Stimulated activated CD4-positive, alpha-beta T cell treated with anti-CD3 and anti-CD28 coated beads, Interleukin-1b, Interleukin-23, amount 100 ng/mL, for 4 hours (primary cell): ENCODE measurements at places on chromosomes 16 and 17.

GRCh38 chr16:57098188-57098841 lies 5.9 kb downstream of the CPNE2 start:
- no peak for DNase-seq

DNA sequence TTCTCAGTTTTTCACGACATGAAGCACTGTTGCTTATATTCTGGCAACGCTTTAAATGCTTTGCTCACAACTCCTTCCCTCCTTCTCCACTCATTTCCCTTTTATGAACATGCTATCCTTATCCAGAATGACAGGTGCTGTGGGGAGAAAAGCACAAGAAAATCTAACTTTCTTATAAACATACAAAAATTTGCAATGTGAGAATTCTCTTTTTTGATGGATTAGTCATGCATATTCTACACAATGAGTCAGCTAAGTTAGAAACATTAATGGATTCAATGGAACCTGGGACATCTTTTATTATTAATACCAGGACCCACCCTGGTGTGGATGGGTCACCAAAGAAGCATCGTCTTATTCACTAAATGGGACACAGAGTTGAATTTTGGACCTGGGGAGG lies 234.6 kb upstream of the CDH5 start:
- DNase-seq, result no peak

DNA sequence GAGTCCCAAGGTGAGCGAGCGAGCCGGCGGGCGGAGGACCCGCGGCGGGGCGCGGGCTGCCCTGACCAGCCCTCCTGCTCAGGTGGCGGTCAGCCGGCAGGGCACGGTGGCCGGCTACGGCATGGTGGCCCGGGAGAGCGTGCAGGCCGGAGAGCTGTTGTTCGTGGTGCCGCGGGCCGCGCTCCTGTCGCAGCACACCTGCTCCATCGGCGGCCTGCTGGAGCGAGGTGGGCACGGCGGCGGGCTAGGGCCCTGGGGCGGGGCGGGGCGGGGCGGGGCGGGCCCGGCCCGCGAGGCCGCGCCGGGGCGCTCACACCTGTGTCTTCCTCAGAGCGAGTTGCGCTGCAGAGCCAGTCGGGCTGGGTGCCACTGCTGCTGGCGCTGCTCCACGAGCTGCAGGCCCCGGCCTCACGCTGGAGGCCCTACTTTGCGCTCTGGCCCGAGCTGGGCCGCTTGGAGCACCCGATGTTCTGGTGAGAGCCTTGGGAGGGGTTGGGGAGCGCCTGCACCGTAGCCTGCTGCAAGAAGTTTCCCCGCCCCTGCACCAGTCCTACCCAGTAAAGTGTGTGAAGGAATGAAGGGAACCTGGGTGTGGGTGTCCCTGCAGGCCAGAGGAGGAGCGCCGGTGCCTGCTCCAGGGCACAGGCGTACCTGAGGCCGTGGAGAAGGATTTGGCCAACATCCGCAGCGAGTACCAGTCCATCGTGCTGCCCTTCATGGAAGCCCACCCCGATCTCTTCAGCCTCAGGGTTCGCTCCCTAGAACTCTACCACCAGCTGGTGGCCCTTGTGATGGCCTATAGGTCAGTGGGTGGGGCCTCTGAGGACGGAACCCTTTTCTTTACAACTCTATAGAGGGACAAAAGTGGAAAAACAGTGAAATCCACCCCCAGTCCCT lies 802 bp downstream of the SETD6 start:
- peak; percentile 49 for DNase-seq

GRCh38 chr17:40056379-40057015 lies 2.3 kb upstream of the MED24 start:
- DNase-seq, result no peak

- DNase-seq, result peak; percentile 13
Measured at GRCh38 chr16:87344931-87345631, 27.9 kb upstream of the C16orf95 start.

DNA sequence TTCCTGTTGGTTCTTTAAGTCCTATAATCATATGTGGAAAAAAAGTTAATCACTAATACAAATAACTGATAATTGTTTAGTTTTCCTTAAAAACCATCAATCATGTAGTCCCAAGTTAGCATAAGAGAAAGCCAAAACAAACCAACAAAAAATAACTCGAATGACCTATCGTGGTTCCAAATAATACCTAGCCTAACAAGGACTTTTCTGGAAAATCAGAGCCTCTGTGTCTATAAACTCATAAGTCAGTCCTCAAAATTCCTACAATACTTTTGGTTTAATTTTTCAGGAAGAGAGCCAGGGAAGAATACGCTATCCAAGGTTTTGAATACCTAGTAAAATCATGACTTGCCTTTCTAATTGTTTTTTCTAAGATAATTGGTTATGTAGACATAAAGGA lies 975.3 kb upstream of the SOX9 start:
- DNase-seq, result no peak

DNA sequence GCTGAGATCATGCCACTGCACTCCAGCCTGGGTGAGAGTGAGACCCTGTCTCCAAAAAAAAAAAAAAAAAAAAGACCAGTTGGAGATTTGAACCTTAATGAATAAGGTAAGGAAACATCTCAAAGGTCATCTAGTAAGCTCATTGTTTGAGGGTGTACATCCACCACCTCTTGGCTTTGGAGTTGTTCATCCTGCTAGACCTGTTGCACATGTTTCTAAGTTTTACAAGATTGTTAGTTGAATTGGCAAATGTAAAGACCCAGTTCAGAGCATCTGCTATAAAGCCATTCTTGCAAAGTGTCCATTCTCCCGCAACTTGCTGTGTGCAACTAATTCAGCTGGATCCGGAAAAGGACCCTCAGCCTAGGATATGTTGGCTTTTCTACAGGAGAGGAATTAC lies 1.5 kb downstream of the PSMD7 start:
- DNase-seq, result no peak

DNA sequence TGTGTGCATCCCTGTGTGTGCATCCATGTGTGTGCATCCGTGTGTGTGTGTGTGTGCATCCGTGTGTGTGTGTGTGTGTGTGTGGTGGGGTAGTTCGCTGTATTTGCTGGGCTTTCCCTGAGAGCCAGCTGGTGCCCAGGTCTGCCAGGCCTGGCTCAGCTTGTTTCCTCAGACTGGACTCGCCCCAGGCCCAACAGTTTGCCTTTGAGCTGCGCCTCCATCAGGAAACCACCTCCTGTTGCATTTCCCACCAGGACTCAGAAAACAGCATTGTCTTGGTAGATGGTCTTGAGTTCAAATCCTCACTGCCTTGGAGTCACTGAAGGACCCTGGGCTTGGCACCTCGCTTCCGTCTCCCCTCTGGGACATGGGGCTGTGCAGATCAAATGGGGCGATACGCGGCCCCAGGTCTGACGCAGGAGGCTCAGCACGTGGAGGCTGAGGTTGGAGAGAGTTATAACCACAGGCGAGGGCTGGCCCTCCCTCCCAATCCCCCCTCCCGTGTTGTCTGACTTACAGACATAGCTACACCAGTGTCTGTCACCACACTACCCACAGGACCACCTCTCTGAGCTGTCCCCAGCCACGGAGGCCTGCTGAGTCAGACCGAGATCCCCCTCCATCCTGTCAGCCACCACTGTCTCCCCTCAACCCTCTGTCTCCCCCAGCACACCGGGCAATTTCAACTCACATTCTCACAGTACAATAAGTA lies 4.7 kb downstream of the ITGAE start:
- peak; percentile 9 for DNase-seq

DNA sequence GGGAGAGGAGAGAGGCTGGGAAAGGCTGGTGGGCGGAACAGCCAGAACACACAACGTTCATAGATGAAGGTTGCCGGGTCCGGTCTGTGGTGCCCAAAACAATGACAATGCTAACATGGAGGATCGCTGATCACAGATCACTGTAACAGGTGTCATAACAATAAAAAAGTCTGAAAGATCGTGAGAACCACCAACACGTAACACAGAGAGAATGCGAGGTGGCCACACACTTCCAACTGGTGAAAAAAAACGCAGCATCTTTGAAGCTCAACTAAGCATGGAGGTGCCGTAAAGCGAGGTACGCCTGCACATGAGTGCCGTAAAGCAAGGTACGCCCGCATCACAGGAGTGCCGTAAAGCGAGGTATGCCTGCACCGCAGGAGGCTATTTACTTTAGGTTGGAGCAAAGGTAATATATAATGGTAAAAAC lies 42.3 kb downstream of the ABR start:
- DNase-seq, result no peak

DNA sequence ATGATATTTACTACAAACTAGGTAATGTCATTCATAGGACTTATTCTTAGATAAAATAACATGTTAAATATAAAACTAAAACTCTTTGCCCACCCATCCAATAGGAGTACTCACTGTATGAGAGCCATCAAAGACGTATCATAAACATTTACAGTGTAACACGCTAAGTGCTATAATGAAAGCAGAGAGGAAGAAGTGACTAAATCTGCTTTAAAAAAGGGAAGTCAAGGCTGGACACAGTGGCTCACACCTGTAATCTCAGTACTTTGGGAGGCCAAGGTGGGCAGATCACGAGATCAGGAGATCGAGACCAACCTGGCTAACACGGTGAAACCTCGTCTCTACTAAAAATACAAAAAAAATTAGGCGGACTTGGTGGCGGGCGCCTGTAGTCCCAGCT lies 32.4 kb downstream of the SPAG9 start:
- DNase-seq, result no peak

GRCh38 chr16:714558-715476 lies at the start of gene METRN:
Gene METRN (plus strand): TSS chr16:715118. CDS start chr16:715290, 172 bp downstream.
- DNase-seq, result peak; percentile 97

DNA sequence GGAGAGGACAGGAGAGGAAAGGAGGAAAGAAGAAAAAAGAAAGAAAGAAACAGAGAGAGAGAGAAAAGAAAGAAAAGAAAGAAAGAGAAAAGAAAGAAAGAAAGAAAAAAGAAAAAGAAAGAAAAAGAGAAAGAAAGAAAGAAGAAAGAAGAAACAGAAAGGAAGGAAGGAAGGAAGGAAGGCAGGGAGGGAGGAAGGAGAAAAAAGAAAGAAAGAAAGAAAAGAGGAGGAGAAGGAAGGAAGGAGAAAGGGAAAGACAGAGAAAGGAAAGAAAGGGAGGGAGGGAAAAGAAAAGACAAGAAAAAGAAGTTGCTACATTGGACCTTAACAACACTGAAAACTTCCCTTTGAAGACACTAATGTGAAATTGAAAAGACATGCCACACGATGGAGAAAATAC lies 56.6 kb upstream of the CCL2 start:
- DNase-seq, result no peak

- no peak for DNase-seq
Measured at GRCh38 chr16:53809088-53809932, 105.4 kb downstream of the FTO start.

GRCh38 chr16:70483426-70483825 lies 29.0 kb downstream of the FCSK start:
- no peak for DNase-seq

DNA sequence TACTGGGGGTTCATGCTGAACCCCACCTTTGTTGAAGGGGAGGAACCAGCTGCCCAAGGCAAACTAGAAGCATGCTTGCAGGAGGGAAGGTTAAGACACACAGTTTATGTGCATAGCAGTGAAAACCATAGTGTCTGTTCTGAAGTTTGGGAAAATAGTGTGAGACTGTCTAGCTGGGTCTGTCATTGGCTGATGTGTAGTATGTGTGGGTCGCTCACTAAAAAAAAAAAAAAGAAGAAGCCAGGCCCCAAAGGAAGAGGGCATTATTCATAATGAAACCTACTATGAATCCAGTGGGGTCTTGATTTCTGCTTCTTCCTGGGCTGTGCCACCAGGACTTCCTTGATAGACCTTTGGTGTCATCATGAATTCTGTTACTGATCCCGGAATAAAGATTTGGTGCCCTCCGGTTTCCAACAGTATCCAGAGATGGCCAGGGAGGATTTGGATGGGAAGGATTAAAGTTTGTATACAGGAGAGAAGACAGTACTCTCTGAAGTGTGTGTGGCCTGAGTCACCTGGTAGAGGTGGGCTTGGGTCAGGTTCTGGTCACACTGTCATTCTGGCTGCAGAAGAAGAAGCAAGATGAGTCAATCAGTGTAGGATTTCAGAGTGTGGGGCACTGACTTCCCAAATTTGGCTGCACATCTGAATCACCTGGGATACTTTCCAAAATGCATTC lies 220.3 kb downstream of the PRKCA start:
- DNase-seq, result no peak

DNA sequence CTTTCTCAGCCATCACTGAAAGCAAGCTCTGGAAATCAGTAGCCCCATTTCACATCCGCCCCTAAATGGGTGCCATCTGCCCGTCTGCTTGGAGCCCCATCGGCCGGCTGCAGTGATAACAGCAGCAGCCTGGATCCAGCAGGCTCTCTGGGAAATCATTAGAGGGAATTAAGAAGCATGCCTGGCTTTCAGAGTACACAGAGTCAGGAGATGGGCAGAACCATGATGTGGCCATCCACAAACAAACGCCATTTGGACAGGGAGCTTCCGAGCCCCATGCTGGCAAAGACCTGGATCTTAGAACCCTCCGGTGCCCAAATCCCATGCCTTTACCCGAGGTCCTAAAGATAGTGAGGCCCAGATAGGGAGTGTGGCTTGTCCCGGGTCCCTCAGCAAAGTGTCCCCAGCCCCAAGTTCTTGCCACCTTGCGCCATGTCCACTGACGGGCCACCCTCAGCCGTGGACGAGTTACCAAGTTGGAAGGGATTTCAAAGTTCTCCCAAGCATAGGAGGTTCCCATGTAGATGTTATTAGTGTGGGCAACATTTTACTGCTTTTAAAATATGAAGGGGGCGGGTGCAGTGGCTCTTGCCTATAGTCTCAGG lies 1.0 kb upstream of the LITAF start:
- DNase-seq, result no peak

DNA sequence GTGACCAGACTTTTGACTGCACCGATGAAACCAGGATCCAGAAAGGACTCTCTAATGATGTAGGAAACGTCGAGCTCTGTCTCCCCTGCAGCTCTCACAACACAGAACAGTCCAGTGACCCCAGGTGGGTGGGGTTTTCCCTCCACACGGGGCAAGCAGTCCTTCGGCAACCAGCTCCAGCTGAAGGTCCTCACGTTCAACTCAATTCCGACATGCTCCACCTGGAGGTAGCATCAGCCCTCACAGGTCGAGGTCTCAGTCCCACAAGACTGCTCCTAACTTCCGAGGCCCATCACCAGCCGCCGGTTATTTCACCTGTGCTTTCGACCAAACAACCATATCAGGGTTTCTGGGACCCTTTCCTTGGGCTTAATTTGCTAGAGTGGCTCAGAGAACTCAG lies 28.2 kb downstream of the ITGAE start:
- no peak for DNase-seq

GRCh38 chr16:31064882-31065461 lies 9.1 kb downstream of the ZNF668 start:
- no peak for DNase-seq

- no peak for DNase-seq
Measured at GRCh38 chr17:21381076-21381706, 5.0 kb downstream of the KCNJ12 start.

GRCh38 chr16:74501484-74502478 lies 80.5 kb upstream of the CLEC18B start:
- no peak for DNase-seq

- no peak for DNase-seq
Measured at GRCh38 chr16:80167657-80168390, 373.0 kb upstream of the DYNLRB2 start.
